NCI-H1930 (cell line): ENCODE measurements at places on chromosomes 12 and 14.

- DNase-seq = no peak
Measured at GRCh38 chr14:80005561-80005960, 205.7 kb downstream of the DIO2 start.

- peak; percentile 56 for DNase-seq
Measured at GRCh38 chr12:103401421-103401820, 94.3 kb downstream of the C12orf42 start.

- no peak for DNase-seq
Measured at GRCh38 chr12:111066744-111067437, 146.5 kb upstream of the MYL2 start.

GRCh38 chr12:39538679-39539104 lies 80.9 kb downstream of the ABCD2 start:
- DNase-seq = no peak

DNA sequence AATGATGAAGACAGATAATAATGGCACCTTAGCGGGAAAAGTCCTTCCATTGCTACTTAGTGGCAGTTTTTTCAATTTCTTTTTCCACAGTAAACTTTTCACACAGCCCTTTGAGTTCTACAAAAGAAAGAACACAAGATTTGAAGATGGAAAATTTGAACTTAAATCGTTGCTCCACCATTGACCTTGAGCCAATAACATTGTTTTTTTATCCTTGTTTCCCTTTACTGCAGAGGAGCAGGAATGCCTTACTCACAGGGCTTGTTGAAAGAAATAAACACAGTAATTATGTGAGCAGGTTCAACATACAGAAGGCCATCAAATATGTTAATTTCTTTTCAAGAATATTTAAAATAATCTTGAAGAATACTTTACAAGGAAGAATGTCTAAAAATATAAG lies 181.5 kb upstream of the KRR1 start:
- no peak for DNase-seq

DNA sequence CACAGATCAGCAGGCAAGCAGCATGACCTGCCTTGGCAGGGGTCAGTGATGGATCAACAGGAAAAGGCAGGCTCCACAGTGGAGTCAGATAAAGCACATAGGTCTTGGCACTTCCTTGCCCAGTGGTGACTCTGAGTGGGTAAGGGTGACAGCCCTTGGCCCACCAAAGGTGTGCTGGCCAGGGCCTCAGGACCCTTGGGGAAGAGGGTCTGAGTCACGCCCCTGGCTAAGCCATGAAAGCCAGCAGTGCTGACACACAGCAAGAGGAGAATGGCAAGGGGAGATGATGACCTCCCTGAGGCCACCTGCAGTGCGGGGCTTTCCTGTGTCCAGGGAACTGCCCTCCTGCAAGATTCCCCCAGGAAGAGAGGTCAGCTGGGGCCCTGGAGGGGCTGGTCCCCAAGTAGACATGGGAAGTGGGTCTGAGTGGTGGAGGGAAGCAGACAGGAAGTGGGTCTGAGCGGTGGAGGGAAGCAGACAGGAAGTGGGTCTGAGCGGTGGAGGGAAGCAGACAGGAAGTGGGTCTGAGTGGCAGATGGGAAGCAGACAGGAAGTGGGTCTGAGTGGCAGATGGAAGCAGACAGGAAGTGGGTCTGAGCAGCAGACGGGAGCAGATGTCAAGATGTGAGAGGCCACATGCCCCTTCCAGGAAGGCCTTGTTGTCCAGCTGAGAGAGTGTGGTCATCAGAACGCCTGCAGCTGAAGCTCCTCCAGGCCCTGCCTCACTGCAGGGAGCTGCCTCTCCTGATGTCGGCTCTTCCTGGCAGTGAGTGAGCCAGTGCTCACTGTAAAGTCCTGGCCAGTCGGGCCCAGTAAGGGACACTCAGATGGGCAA lies 34.8 kb downstream of the DIO3 start:
- DNase-seq = no peak

- no peak for DNase-seq
Measured at GRCh38 chr12:105775343-105775742, 363.4 kb downstream of the NUAK1 start.

GRCh38 chr14:52767058-52767833 lies 24.2 kb downstream of the GNPNAT1 start:
- no peak for DNase-seq

GRCh38 chr14:94036313-94037167 lies 10.4 kb downstream of the OTUB2 start:
- peak; percentile 17 for DNase-seq

DNA sequence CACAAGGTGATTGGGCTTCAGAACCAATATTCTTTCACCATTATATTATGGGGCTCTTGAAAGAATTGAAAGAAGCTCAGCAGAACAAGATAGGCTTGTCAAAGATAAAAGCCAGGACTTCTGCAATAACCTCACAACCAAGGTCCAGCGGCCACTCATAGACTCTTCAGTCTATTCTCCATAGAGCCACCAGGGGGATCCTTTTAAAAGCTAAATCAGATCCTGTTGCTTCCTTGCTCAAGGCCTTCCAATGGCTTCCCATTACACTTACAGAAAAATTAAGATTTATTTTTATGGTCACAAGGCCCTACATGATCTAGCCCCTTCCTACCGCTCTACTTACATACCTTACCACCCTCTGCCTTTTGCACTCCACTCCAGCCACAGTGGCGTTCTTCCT lies 169.6 kb downstream of the C12orf42 start:
- no peak for DNase-seq

GRCh38 chr12:114998118-114998749 lies 314.3 kb upstream of the TBX3 start:
- no peak for DNase-seq

GRCh38 chr14:95467657-95468056 lies 48.8 kb downstream of the SYNE3 start:
- DNase-seq = no peak

DNA sequence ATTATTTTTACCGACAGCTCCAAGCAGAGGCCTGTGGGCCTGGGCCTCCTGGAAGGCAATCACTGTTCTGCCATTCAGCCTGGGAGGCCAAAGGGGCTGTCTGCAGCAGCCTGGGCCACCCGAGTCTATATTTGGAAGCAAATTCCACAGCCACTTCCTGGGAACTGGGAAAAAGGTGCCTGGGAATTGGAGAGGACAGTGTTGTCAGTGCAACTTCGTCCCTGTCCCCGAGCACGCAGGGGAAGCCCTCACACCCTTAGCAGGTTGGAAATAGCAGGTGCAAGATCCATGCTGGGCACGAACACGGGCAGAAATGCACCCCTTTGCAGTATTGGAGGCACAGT lies 9.6 kb upstream of the TBX5 start:
- DNase-seq = no peak

GRCh38 chr12:52037248-52037861 lies 13.9 kb upstream of the NR4A1 start:
- no peak for DNase-seq

- no peak for DNase-seq
Measured at GRCh38 chr12:58588770-58589169, 331.5 kb downstream of the LRIG3 start.

DNA sequence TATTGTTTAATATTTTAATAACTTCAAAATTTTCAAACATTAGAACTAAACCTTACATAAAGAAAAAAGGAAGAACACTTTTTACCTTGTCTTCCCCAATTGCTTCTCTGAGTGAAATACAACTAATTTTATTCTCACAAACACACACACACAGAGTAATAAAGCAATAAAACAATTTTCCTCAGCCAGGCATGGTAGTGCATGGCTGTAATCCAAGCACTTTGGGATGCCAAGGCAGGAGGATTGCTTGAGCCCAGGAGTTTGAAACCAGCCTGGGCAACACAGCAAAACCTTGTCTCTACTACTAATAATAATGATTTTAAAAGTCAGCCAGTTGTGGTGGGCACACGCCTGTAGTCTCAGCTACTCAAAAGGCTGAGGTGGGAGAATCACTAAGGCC lies 13.1 kb downstream of the PPP1R12A start:
- DNase-seq = no peak

- no peak for DNase-seq
Measured at GRCh38 chr14:51439896-51440295, 199.8 kb downstream of the TMX1 start.

- DNase-seq = no peak
Measured at GRCh38 chr12:78799649-78800048, 64.9 kb upstream of the SYT1 start.

DNA sequence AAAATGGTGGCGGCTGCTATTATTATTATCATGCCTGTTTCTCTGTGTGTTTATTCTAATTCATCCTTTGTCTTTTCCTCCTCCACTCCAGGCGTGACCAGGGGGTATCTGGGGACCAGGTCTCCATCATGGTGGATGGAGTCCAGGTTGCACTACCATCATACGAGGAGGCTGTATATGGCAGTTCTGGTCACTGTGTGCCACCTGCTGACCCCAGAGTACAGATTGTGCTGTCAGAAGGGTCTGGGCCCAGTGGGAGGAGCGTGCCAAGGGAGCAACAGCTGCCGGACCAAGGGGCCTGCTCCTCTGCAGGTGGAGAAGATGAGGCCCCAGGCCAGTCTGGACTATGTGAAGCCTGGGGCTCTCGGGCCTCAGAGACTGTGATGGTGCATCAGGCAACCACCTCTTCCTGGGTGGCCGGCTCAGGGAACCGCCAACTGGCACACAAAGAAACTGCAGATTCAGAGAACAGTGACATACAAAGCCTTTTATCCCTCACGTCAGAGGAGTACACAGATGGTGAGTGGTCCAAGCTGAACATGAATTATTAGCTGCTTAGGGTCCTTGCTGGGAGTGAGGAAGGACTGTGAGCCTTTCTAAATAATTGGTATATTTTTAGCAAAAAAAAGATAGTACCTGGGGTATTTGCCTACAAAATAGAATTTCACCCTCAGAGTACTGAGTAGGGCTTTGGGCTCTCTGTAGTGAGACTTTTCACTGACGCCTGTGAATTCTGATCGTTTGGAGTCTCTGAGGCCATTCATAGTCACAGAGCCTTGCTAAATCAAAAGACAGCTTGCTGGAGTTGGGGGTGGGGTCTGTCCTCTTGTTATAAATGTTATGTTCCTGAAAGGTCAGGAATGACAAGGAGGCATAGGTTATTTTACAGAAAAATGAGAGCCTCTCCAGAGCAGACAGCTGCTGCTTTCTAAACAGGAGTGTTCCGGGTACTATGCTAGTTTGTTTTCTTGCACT lies 58.1 kb upstream of the SRSF5 start:
- DNase-seq = peak; percentile 36

DNA sequence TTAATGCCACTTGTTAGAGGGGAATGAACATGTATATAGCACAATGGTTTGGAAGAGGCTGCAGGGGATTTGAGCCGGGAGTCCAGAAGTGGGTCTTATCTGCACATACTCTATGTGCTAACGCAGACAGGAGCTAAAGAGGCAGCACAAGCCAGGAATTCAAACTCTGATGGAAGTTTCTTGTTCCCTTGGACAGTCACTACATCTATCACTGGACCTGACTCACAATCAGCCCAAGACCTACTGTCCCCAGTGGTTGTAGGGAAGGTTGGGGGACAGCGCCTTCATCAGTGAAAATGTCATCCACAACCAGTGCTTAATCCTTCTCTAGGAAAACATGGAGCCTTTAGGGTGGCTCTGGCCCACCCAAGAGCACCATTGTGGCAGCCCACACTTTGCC lies 107.8 kb downstream of the GCH1 start:
- no peak for DNase-seq
